C1 segment of cervical spinal cord (tissue), 14 donors: ENCODE measurements at places on chromosomes 6 and 20.

DNA sequence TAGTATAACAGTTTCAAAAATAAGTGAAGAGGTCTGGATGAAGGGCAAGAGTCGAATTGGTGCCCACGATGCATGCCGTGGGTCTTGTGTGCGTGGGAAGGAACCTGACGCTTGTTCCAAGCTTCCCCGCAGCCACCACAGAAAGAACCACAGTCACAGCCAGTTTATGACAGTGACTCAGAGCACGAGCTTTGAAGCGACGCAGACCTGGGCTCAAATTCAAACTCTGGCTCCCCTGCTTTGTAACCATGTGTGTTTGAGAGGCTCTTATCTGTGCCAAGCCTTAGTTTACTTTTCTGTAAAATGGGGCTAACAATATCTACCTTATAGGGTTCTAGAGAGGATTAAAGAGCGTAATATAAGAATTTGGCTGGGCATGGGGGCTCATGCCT, 65.5 kb downstream of the SYNJ2 start:
- DNase-seq = no peak

DNA sequence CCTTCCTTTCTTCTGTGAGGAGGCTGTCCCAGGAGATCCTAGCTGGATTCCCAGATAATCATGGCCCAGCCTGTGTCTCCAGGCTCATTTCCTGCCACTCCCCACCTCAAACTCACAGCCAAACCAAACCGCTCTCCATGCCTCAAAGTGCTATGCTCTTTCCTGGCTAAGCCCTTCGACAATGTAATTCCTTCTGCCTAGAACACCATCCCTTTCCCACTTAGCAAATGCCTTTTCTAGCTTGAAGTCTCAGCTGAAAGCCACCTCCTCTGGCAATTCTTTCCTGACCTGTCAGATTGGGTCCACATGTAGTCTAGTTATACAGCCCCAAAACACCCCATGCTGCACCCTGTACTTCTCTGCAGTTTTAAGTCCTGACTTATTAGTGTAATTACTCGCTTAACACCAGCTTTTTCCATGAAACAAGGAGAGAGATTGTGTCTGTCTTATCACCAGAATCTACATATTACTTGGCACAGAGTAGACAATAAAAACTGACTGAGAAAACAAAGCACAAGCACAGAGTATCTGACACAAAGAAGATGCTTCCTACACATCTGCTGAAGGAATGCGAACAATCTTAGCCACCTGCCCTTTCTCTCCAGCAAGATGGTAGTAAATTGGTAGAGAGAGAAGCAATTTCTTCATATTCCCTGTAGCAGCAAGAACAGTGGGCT, 5.4 kb downstream of the TRIM26 start:
- no peak for DNase-seq

DNA sequence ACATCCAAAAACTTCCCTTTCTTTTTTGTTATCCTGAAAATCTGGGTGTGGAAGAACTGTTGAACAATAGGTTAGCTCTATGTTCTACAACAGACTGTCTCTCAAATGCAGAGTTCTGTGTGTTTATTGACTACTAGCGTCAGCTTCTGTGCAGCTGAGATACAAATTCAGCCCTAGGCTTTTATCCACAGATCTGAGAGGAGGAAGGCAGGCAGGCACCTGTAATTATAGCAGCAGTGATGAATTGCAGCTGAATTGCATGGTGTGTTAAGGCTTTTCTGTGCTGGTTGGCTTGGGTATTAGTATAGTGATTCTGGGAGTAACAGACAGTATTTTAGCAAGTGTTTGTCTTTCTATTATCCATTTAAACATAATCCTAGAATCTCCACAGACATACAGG, 24.4 kb downstream of the GRIK2 start:
- no peak for DNase-seq

DNA sequence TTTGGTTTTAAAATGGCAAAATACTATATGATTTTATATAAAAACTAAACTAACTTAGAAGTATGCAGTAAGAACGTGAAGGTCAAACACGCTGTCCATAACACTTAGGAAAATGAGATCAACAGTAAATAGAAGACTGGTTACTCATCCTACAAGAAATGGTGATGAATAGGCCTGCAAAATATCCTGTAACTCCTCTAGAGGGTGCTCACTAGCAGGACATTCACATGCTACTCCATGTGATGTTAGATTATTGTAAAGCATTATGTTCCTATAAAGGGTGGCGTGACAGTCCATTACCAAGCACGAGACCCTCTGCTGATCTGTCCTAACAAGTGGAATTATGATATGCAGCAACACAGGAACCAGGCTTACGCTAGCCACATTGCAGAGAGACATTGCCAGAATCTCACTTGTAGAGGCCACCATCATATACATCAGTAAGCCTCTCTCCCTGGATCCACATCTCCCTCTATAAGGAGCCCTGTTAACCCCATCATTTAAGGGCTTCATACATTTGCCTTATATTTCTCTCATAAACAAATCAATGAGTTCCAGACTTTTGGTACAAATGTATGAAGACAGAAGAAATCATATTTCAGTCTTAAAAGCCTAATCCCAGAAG, 18.0 kb upstream of the DEFB129 start:
- DNase-seq = no peak

- no peak for DNase-seq
Measured at GRCh38 chr6:134816780-134817179, 133.1 kb downstream of the ALDH8A1 start.

- DNase-seq = no peak
Measured at GRCh38 chr6:161181121-161181520, 92.7 kb downstream of the AGPAT4 start.

DNA sequence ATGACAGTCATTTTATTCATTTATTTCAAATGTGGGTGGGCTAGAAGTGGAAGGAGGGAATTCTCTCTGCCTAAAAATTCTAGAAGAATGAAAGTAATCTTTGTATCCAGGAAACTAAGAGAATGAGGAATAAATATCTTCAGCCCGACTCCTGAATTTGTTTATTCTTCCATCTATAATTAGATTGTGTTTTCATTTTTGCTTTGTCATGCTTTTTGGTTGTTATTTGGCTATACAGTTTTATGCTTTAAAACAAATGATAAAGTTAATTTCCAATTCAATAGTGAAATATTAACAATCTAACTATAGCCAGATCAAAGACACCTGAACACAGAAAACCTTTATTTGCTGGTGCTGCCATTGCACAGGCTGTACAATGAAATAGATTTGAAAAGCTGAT, 521.3 kb downstream of the KIF16B start:
- no peak for DNase-seq

GRCh38 chr6:140011537-140011936, 637.1 kb upstream of the CITED2 start:
- no peak for DNase-seq

- DNase-seq = peak; percentile 82
Measured at GRCh38 chr6:28606424-28607391, 81.0 kb downstream of the GPX5 start.

- no peak for DNase-seq
Measured at GRCh38 chr20:62350098-62350628, 16.9 kb downstream of the LAMA5 start.

GRCh38 chr6:56480246-56480645, 162.4 kb downstream of the DST start:
- no peak for DNase-seq

- no peak for DNase-seq
Measured at GRCh38 chr6:36136034-36136433, 5.7 kb downstream of the MAPK13 start.
